ENCODE measurements at places on chromosomes 3 and 15. TPM values are rescaled to one million over a fixed set of nuclear protein-coding genes. Genes with fewer than 3 reads are reported as not detected.

- no peak overlapping the region for H3K4me3 ChIP-seq
- H3K27ac ChIP-seq, result no peak overlapping the region
- peaks cover 1% of the 10 kb centered on the region for H3K27me3 ChIP-seq
- DNase-seq, result no peak
Measured at GRCh38 chr3:65971293-65972252, 67.1 kb downstream of the MAGI1 start.

DNA sequence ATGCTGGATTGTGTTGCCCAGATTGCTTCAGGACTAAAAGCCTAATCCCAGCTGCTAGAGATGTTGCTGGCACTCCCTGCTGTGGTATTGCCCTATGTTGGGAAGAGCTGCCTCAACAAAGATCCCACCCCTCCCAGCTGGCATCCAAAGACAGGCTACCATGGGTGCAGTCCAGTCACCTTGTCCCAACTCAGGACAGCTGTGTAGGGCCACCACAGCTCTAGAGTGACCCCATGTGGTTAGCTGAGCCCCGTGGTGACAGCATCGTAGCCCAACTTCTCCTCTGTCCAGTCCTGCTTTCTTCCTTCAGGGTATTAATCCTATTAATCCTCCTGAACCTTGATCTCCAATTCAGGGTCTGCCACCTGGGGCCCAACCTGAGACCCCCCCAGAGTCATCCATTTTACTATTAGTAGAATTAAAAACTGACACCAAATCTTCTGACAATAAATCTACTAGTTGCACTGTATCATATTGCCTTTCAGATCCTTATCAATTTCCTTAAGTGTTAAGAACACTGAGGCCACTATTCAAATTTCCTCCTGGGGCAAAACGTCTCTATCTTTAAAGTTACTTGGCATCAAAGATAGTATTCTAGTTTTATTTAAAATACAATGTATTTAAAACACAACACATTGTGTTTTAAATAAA, 83.5 kb downstream of the AQP9 start:
- peak; percentile 10 for DNase-seq
- H3K4me1 ChIP-seq, result no peaks in the 10 kb centered on the region
- no peak overlapping the region for H3K4me3 ChIP-seq
- no peak overlapping the region for H3K27ac ChIP-seq

GRCh38 chr3:196563721-196564225, 4.6 kb downstream of the WDR53 start:
- peak overlapping the region; percentile 67 for H3K27ac ChIP-seq
- H3K36me3 ChIP-seq, result peaks cover 24% of the 10 kb centered on the region
- H3K4me1 ChIP-seq, result peaks cover 37% of the 10 kb centered on the region
- H3K27me3 ChIP-seq, result no peaks in the 10 kb centered on the region
- peak; percentile 27 for DNase-seq

- no peak overlapping the region for H3K27ac ChIP-seq
- H3K36me3 ChIP-seq, result no peaks in the 10 kb centered on the region
- H3K4me1 ChIP-seq, result no peaks in the 10 kb centered on the region
- no peak for DNase-seq
- H3K4me3 ChIP-seq, result no peak overlapping the region
Measured at GRCh38 chr3:60571511-60571910, 679.7 kb downstream of the FHIT start.

DNA sequence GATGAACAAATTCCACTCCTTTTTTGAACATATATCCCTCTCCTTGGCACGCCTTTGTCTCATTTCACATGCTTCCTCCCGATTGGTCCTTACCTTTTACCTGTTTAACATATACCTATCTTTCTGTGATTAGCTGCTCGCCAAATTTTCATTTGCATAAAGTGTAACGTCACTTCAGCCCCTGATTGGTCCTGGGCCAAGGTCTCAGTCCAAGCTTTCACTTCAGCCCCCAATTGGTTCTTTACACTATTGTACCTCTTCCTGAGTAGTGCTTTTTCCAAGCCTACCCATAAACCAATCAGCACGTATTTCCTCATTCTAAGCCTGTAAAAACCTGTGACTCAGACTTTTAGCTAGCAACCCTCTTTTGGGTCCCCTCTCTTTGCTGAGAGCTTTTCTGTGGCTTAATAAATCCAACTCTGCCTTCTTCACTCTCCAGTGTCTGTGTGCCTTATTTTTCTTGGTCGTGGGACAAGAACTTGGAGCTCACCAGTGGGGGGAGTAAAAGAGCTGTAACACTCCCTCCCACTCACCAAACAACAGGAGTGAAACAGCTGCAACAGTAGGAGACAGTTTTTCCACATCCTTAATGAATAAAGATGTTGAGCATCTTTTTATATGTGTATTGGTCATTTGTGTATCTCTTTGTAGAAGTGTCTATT, 584 bp upstream of the XCR1 start:
- no peaks in the 10 kb centered on the region for H3K36me3 ChIP-seq
- no peaks in the 10 kb centered on the region for H3K4me1 ChIP-seq
- no peak for DNase-seq
- H3K4me3 ChIP-seq, result no peak overlapping the region

GRCh38 chr3:66442254-66443117, 58.3 kb downstream of the LRIG1 start:
- no peak overlapping the region for H3K27ac ChIP-seq
- no peak for DNase-seq
- H3K27me3 ChIP-seq, result no peaks in the 10 kb centered on the region
- H3K4me3 ChIP-seq, result no peak overlapping the region
- peaks cover 15% of the 10 kb centered on the region for H3K4me1 ChIP-seq
- H3K36me3 ChIP-seq, result no peaks in the 10 kb centered on the region

DNA sequence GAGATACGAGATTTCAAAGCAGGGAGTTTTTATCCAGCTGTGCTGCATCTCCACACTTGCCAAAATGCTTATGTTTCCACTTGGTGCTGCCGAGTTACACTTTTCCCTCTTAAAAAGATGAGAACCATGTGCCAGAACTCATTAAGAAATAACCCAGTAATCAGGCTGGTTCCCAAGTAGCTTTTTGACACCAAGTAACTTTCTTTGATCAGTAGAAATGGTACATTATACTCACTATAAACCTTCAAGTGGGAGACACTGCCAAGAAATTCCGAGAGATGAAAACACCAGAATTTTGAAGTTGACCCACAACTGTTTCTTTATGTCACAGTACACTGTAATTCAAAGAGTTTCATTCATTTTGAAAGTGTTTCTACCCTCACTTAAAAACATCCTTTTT, 164.6 kb upstream of the CCDC54 start:
- H3K27me3 ChIP-seq, result peaks cover 3% of the 10 kb centered on the region
- peaks cover 3% of the 10 kb centered on the region for H3K4me1 ChIP-seq
- H3K36me3 ChIP-seq, result no peaks in the 10 kb centered on the region
- DNase-seq, result no peak

GRCh38 chr3:197994736-197995135, 34.7 kb downstream of the LMLN start:
- no peaks in the 10 kb centered on the region for H3K4me1 ChIP-seq
- peaks cover 16% of the 10 kb centered on the region for H3K36me3 ChIP-seq
- H3K4me3 ChIP-seq, result no peak overlapping the region
- DNase-seq, result no peak
- H3K27ac ChIP-seq, result no peak overlapping the region

GRCh38 chr3:128270559-128271492, 117.5 kb downstream of the EEFSEC start:
- H3K4me3 ChIP-seq, result no peak overlapping the region
- peaks cover 8% of the 10 kb centered on the region for H3K4me1 ChIP-seq
- peaks cover 3% of the 10 kb centered on the region for H3K36me3 ChIP-seq
- no peak for DNase-seq

DNA sequence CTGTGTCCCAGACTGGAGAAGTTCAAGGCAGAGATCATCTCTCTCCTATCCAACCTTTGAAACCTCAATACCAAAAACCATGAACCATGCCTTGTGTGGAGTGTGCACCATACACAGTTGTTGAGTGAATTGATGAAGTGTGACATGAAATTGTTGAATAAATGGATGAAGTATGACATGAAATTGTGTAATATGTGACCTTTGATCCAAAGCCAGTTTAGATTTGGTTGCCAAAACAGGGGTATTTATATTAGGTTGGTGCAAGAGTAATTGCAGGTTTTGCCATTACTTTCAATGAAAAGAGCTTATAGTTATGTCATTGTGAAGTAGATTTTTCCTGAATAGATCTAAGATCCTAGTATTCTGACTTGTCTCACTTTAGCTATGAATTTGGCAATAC, 3.1 kb upstream of the MAGI1 start:
- no peak overlapping the region for H3K27ac ChIP-seq
- H3K27me3 ChIP-seq, result peaks cover 48% of the 10 kb centered on the region
- no peak for DNase-seq
- H3K4me3 ChIP-seq, result no peak overlapping the region

Gene SH3GL3
- total RNA-seq, result not detected

Gene ZCWPW2
- 0.68 TPM for total RNA-seq

DNA sequence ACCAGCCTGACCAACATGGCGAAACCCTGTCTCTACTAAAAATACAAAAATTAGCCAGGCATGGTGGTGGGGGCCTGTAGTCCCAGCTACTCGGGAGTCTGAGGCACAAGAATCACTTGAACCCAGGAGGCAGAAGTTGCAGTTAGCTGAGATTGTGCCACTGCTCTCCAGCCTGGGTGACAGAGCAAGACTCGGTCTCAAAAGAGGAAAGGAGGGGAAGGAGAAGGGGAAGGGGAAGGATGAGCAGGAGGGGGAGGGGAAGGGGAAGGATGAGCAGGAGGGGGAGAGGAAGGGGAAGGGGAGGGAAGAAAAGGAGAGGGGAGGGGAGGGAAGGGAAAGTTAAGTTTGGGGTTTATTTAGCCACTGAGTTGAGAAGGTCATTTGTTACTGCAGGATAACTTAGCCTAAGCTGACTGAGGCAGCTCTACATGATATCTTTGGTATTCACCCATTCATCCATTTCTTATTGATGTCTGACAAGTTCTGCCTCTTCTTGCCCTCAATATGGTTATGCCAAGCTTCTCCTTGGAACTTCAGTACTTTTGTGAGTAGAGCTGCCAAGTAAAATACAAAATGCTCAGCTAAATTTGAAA, 15.9 kb upstream of the ABHD2 start:
- H3K4me3 ChIP-seq, result no peak overlapping the region
- no peaks in the 10 kb centered on the region for H3K27me3 ChIP-seq
- DNase-seq, result no peak
- H3K36me3 ChIP-seq, result peaks cover 3% of the 10 kb centered on the region
- H3K27ac ChIP-seq, result no peak overlapping the region
- H3K4me1 ChIP-seq, result peaks cover 19% of the 10 kb centered on the region

- H3K4me3 ChIP-seq, result no peak overlapping the region
- no peak overlapping the region for H3K27ac ChIP-seq
Measured at GRCh38 chr3:65521032-65521431, 517.7 kb downstream of the MAGI1 start.

DNA sequence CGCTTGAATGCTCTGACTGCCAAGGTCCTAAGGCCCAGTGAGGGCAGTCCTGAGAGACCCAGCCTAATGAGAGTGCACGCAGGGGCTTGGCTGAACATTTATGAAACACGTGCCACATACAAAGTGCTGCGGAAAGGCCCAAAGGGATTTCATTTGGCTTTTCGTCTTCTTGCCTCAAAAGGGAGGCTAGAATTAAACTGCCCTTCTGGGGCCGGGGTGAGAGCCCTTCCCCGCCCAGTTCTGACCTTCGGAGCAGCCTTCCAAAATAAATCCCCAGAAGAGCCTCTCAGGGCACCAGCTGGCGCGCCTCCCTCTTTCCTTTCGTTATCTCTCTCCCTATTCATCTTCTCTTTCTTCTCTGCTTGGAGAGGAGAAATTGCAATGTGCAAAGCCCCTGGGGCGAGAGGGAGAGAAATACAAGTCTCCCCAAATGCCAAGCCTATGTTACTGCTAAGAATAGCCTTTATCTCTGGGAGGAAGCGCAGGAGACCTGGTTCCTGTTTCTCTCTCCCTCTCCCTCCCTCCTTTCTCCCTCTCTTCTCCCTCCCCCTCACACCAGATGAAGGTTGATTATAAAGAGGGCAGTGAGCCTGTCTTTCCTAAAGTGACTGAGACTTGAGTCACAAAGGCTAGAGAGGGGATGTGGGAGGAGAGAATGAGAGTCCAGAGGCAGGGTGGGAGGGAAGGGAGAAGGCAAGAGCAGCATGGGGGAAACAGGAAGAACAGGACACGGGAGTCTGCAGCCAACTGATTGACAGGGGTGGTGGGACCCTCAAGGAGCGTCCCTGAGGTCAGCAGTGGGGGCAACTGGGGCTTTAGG, 36.7 kb upstream of the NDUFB4 start:
- H3K27ac ChIP-seq, result no peak overlapping the region
- no peak for DNase-seq
- H3K4me3 ChIP-seq, result peak overlapping the region; percentile 52
- peaks cover 13% of the 10 kb centered on the region for H3K27me3 ChIP-seq
- H3K36me3 ChIP-seq, result no peaks in the 10 kb centered on the region

DNA sequence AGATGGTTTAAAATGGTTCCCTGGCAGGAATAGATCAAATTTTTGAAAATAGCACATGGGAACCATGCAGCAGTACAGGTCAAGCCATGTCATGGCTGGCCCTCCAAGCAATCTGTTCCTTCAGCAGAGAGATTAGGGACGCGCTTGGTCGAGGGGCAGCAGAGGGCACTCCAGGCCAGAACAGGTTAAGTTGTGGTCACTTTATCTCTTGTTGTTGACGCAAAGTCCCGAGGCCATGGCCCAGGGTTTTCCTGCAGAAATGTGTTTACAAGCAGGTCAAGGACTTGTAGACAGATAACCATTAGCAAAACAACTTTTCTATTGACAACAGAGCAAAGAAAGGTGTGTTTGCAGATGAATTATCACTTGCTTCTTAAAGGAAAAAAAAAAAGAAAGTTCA, 570.0 kb upstream of the NR2F2 start:
- H3K27me3 ChIP-seq, result no peaks in the 10 kb centered on the region
- H3K27ac ChIP-seq, result no peak overlapping the region
- DNase-seq, result no peak
- no peak overlapping the region for H3K4me3 ChIP-seq
- no peaks in the 10 kb centered on the region for H3K36me3 ChIP-seq

DNA sequence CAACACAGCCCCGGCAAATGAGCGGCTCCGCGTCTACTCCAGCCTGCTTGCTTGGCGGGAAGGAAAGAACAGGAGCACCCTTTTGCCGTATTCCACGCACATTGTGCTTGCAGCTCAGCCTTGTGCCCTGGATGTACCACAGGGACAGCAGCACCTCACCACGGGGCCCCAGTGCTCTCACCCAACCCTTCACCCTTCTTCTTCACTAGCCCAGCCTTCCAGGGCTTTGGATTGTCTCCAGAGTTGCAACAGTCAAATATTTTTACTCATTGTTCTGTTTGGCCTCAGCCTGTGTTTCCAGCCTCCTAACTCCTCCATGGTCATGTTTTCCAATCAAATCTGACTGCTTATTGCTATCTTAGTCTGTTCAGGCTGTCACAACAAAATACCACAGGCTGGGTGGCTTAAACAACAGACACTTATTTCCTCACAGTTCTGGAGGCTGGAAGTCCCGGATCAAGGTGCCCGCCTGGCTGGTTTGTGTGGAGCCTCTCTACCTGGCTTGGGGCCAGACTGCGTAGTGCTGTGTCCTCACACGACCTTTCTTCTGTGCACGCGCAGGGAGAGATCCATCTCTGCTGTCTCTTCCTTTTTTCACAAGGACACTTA, 79.2 kb upstream of the ABHD17C start:
- H3K27ac ChIP-seq, result no peak overlapping the region
- H3K4me1 ChIP-seq, result no peaks in the 10 kb centered on the region
- no peak overlapping the region for H3K4me3 ChIP-seq
- no peak for DNase-seq
- no peaks in the 10 kb centered on the region for H3K36me3 ChIP-seq

Gene TLR9
- total RNA-seq, result 2.0 TPM

- H3K4me1 ChIP-seq, result no peaks in the 10 kb centered on the region
- no peak for DNase-seq
- no peak overlapping the region for H3K27ac ChIP-seq
- H3K4me3 ChIP-seq, result no peak overlapping the region
- H3K36me3 ChIP-seq, result no peaks in the 10 kb centered on the region
- H3K27me3 ChIP-seq, result peaks cover 4% of the 10 kb centered on the region
Measured at GRCh38 chr3:126127452-126127851, 43.5 kb upstream of the SLC41A3 start.
